Stimulated activated CD8-positive, alpha-beta memory T cell treated with anti-CD3 and anti-CD28 coated beads, Interleukin-12 subunit alpha, Interleukin-12 subunit beta, amount 100 ng/mL, for 4 hours (primary cell): ENCODE measurements at places on chromosomes 13 and 19.

GRCh38 chr13:30880856-30881155 is 25.3 kb upstream of the MEDAG start:
- no peak for DNase-seq

DNA sequence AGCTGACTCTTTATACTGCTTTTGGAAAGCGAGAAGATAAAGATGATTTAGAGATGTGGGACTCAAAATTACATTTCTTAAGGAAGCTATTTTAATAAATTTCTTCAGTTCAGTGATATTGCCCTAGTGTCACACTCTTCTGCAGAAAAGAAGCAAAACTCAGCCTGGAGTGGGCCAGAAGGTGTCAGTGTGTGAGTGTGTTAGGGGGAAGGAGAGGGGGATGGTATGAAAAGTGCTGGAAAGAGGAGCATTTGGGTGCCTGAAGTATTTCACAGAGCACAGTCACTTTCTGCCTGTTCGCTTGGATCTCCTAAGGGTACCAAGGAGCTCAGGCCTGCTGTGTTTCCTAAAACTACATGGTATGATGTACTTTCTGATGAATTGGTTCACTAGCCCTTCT is 84.5 kb upstream of the FRY start:
- DNase-seq: no peak

DNA sequence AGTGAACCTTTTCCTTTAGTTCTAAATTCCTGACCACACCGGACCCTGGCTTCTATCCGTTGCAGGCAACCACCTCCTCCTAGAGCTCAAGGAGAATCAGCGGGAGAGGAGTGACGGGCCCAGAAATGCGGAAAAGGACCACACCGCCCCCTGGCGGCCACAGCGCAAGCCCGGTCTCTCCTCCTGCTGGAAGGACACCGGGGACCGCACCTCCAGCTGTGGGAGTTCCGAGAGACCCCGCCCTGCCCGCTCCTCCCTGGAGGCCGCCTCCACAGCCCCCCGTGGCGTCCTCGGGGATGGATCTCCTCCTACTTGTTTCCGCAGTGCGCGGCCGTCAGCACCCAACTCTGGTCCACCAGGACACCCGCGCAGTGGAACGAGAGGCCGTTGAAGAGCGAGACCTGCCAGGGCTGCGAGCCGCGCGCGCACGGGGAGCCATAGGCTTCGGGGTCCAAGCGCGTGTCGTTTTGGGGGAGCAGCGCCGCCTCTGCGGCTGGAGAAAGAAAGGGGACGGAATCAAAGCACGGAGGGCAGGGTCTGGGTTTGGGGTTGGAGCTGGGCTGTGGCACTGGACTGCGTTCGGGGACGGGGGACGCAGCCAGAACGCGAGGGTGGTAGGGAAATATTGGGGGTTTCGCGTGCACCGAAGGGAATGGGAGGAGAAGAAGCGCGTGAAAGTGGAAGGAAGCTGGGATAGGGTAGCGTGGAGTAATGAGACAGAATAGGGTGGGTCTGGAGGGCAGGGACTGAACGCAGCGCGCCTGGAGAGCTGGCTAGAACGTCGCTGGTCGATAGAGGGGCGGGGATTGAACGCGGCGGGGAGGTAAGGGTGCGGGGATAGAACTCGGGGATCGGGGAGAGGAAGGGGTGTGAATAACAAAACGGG is 2.5 kb downstream of the KLK10 start:
- no peak for DNase-seq

- DNase-seq: no peak
Observed at GRCh38 chr13:97569841-97570240, 135.9 kb downstream of the RAP2A start.

GRCh38 chr19:12098040-12098439 is 33.5 kb downstream of the ZNF844 start:
- no peak for DNase-seq

DNA sequence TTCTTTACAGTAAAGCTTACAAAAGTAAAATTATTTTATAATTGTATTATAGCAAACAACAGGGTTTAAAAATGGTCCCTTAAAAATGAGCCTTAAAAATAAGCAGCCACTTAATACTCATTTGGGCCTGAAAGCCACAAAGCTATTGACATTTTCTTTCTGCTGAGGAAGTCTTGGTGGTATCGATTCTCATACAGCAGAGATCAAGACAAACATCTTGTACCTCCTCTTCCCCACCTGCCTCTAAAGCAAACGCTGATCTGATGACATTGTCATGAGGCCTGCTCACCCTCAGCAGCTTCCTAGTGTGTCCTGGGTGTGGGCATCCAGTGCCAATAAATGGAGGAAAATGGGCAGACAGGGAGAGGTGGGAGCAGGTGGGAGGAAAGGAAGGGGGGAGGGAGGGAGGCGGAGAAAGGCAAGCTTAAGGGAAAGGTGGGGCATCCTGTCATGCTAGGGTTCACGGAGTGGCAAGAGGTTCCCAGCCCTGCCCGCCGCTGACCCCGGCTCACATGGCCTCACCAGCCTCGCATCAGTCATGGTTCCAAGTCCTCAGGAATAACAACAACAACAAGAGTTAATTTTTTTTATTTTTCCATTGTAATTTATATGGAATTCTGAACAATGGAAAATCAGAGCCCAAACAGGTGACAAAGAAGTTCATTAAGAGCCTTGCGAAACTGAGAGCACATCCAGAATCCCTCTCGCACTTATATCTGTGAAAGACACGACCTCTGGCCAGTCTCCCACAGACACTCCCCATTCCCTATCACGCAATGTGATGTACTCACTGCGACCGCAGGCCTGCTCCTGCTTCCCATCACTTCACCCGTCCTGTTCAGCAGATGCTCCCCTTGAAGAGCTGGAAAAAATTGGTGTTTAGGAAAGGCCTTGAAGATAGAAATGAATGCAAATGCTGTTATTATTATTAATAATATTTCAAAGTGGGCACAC is 15.1 kb upstream of the ATP11A start:
- no peak for DNase-seq

- no peak for DNase-seq
Observed at GRCh38 chr13:50589651-50590054, 253.8 kb downstream of the DLEU7 start.

DNA sequence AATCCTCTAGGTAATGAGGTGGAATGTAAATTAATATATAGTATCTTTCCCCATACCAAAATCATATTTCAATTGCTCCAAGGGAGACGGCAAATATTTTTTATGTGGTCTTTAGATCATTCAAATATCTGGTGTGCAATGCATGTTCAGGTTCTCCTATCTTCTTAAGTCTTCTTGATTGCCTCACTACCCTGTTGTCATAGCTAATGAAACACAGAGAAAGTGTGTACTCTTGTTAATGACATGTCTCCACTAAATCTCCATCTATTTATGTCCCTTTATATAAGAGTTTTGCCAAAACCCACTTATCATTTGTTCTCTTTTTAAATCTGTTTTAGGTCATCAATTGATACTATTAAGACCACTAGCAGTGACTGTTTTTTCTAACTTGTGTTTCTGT is 6.6 kb downstream of the STARD13 start:
- DNase-seq: no peak

GRCh38 chr19:16340654-16341053 is 16.0 kb downstream of the KLF2 start:
- no peak for DNase-seq

- no peak for DNase-seq
Observed at GRCh38 chr13:100794575-100794974, 120.0 kb upstream of the TMTC4 start.

- DNase-seq: no peak
Observed at GRCh38 chr13:53017433-53017970, 11.1 kb upstream of the OLFM4 start.

DNA sequence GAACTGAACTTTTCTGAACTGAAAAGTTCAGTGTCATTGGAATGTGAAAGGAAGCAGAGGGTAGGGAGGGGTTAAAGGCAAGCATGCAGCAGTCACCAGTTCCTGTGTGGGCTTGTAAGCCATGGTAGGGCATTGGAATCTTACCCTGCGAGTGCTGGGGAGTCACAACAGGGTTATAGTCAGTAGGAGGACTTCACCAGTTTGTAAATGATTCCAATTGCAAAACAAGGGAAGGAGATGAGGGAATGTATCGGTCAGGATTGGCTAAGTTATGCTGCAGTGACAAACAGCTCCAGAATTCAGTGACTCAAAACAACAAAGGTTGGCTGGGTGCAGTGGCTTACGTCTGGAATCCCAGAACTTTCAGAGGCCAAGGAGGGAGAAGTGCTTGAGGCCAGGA is 12.8 kb downstream of the LYPD3 start:
- DNase-seq: no peak

- DNase-seq: no peak
Observed at GRCh38 chr19:2167896-2168618, 4.3 kb downstream of the DOT1L start.

GRCh38 chr19:42634409-42635232 is 39.9 kb upstream of the CEACAM8 start:
- DNase-seq: no peak

GRCh38 chr19:7395360-7396066 is 46.8 kb downstream of the ARHGEF18 start:
- no peak for DNase-seq

DNA sequence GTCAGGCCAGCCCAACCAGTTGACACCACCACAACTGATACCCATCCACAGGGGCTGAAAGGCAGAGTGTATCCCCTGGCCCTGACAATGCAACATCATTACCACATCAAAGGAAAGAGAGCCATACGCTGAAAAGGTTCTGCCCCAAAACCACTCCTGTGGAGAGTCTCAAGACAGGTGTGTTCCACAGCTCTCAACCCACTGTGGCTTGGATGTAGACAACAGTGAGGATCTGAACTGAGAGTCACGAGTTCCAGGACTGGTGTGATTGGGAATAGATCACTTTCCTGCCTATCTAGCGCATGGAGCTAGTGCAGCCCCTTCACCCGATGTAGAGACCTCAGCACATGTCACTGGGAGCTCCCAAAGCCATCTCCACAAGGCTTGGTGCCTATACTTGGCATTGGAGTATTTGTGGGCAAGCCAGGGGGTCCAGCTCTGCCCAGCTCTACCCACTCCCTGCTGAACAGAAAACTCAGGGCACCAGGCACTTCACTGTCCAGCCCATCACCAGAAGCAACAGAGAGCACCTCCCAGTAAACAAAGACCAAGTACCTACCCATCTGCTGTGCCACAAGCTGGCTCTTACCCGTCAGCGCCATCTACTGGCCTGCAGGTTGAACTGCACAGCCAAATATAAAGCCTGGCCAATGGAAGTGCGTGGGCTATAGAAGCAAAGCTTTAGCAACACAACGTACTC is 579.5 kb downstream of the UQCRFS1 start:
- DNase-seq: peak; percentile 5

GRCh38 chr13:79434556-79434955 is 28.5 kb upstream of the RBM26 start:
- DNase-seq: no peak

DNA sequence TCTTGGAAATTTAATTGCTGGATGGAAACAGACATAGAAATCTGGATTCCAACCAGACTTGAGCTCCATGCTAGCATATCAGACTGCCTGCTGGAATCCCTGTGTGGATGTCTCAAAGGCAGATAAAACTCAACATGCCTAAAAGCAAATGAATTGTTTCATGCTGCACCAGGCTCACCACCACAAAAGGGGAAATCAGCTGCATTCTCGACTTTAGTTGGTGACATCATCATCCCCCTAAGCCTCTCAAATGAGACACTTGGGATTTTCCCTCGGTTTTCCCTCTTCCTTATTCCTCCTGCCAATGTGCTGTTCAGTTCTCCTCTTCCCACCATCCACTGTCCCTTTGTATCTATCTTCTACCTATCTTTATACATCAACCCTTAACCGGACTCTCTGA is 134.3 kb downstream of the ZDHHC20 start:
- DNase-seq: no peak

- peak; percentile 71 for DNase-seq
Observed at GRCh38 chr19:4811328-4812131, 20.0 kb downstream of the TICAM1 start.

DNA sequence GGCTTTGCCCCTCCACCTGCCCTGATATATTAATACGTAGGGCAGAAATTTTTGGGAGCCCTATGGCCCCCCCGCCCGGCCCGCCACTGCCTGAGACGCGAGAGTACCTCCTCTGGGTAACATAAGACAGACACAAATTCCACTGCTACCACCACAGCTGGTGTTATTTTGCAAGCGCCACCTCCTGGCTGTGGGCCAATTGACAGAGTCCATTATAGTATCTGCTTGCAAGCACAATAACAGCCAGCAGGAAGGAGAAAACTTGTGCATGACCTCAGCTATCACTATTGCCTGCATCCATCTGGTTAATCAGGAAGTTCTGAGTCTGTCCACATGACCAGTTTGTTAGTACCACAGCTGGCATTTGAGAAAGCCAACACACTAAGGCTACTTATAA is 25.3 kb upstream of the OR10H2 start:
- DNase-seq: no peak

DNA sequence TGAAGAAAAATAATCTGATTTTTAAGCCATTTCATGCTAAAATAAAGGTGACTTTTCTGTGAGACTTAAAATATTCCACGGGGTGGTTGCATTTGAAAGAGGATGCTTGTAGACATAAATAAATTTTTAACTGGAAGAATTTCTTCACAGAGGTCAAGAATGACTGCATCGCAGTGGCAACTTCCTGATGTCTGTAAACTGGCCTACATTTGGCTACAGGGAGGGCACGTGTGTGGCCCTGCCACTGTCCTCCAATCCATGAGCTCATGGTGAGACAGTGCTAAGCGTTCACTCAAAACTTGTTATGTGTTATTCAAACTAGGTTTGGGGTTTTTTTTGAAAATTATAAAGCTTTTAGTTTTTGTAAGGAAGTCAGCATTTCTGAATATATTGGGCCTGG is 1089.3 kb downstream of the EFNB2 start:
- no peak for DNase-seq

DNA sequence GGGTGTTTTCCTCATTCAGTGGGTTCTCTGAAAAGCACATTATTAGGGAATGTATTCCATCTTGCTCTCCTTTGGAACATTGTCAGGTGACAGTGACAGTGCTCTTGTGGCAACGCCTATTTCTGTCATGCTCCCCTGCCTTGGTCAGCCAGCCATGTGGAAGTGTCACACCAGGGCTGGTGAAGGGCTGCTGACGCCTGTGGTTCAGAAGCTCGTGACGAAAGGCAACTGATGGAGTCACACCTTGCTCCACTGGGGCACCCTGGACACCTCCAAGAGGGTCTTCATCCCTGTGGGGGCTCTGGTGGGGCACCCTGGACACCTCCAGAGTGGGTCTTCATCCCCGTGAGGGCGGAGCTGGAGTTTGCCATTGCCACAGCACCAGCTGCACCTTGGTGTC is 68.9 kb upstream of the GPR183 start:
- no peak for DNase-seq

DNA sequence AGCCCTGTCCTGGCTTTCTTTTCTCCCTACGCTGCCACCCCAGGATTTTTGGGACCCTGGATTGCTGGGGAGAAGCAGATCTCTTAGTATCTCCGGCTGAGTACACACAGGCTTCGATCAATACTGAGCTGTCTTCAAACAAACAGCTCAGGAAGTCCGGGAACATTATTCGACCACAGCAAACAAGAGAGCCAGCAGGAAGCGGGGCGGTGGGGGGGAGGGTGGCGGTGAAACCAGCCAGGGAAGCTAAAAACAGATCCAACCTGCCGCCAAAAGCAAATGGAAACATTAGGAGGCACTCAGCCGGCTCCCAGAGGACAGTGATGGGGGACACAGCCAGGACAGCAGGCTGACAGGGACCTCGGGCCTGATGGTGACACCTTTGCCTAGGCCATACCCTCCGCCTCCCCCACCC is 12.2 kb upstream of the BCAM start:
- no peak for DNase-seq
